Osteoblast (primary cell): ENCODE measurements at places on chromosomes 3 and 15. TPM values are rescaled to one million over a fixed set of nuclear protein-coding genes. Genes with fewer than 3 reads are reported as not detected.
A peak's percentile ranks its signal among the peaks of the same experiment; 100 is the strongest.

PCLAF gene
- 20.6 and 29.2 TPM in 2 replicates for total RNA-seq

FOXL2NB gene
- 0.36 TPM in 1 of 2 replicates, not detected in the other for total RNA-seq

GHRL gene
- under 0.01 TPM in 1 of 2 replicates, not detected in the other for total RNA-seq

GASK1A gene
- total RNA-seq = 0.72 and 0.88 TPM in 2 replicates

DNASE1L3 gene
- not detected in 2 replicates for total RNA-seq

C2CD4A gene
- total RNA-seq = under 0.01 TPM in 1 of 2 replicates, not detected in the other

ALG1L2 gene
- total RNA-seq = 0.29 TPM in 1 of 2 replicates, not detected in the other

KNG1 gene
- not detected in 2 replicates for total RNA-seq

SLCO2A1 gene
- under 0.01 and 0.36 TPM in 2 replicates for total RNA-seq

SUCLG2 gene
- 56.8 and 62.5 TPM in 2 replicates for total RNA-seq

SLC49A4 gene
- 41.8 and 43.4 TPM in 2 replicates for total RNA-seq

RETNLB gene
- total RNA-seq = not detected in 2 replicates

ATP8B4 gene
- 0.88 and 1.1 TPM in 2 replicates for total RNA-seq

GADL1 gene
- total RNA-seq = not detected in 2 replicates

FOXB1 gene
- not detected in 2 replicates for total RNA-seq

GRCh38 chr15:40769274-40770146 is at the start of gene C15orf62:
C15orf62 (plus strand) TSS chr15:40769980; CDS start chr15:40770496, 516 bp downstream.
- DNase-seq = peak; percentile 84

DNA sequence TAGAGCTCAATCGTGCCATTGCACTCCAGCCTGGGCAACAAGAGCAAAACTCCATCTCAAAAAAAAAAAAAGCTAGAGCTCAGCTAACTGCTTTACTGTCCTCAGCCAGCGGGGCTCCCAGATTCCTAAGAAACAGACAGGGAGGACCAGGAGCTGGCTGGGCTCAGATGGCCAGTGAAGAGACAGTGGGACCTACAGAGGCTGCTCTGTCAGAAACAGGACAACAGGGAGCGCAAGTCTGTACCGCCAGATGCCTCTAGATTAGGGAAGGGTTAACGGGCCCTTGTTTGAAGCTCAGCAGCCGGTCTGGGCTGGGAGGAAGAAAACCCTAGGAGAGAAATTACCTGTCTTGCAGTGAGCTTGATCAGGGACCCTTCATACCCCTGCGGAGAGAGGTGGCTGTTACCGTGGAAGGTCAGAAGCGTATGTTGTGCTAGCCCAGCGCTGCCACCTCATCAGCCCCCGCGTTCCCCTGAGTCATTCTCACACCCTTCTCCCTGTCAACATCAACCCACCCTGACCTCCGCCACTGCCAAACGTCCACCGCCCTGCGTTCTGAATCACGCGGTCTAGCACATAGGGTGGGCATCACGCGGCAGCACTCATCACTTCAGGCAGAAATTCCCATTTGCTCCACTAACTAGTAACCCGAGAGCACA is 25.3 kb downstream of the RBPMS2 start:
- peak; percentile 88 for DNase-seq

DNA sequence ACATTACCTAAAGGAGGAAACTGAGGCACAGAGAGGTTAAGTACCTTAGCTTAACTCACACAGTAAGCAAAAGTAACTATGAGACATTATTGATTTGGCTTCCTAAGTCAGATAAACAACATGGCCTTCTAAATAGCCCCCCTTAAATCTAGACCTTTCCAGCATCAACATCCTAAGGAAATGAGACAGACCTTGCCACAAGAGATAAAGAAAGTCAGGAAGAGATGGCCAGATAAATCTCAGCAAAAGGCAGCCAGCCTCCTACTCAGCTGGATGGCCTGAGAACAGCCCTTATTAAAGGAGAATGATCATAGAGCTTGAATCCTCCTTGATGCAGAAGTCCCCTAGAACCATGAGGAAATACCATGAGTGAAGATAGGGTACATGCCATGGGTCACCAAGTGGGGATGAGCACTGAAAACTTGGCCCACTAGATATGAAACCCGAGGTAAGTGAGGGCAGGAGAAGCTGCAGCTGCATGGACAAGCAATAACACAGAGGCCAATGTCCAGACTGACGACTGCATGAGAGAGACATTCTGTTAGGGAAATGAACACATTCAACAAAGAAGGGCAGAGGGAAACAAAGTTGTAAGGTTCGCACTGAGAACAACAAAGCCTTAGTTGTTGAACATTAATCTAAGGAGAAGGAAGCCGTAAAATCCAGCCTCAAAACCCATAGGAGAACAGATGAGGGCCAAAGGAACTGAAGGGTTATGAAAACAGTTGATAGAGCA is 69.6 kb downstream of the ZIC4 start:
- no peak for DNase-seq

- DNase-seq = no peak
Observed at GRCh38 chr3:24506966-24507775, 12.5 kb upstream of the THRB start.

GRCh38 chr3:73052857-73053256 is 8.6 kb upstream of the EBLN2 start:
- DNase-seq = peak; percentile 23

GRCh38 chr3:18349197-18349798 is 75.8 kb downstream of the SATB1 start:
- no peak for DNase-seq

- DNase-seq = no peak
Observed at GRCh38 chr3:139439278-139439677, 37.0 kb downstream of the RBP2 start.

DNA sequence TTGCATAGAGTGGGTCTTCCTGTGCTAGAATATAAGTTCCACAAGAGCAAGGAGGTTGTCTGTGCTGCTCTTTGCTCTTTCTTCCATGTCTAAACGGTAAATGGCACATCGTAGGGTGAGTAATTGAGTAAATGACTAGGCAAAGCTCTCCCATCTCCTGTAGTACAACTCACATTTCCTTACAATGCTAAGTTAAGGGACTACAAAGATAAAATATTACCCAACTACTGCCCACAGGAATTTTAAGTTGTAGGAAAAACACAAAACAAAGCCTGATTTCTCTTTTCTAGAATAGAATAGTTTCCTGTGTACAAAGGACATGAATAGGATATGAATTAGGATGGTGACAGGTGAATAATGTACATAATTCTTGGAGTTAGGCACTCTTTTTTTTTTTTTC is 19.9 kb upstream of the LRIG1 start:
- no peak for DNase-seq

DNA sequence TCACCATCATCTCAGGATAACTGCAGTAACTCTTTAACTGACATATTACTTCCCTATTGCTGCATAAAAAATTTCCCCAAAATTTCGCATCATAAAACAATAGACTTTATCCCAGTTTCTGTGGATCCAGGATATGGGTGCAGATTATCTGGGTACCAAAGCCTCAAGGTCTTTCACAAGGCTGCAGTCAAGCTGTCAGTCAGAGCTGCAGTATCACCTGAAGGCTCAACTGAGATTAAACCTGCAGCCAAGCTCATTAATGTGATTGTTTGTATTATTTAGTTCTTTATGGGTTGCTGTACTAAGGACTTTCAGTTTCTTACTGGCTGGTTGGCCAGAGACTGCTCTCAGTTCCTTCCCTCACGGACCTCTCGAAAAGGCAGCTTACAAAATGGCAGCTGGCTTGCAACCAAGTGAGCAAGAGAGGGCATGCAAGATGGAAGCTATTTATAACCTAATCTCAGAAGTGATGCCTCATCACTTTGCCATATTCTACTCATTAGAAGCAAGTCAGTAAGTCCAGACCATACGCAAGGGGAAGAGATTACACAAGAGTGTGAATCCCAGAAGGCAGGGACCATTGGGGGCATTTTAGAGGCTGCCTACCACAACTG is 54.9 kb downstream of the DCUN1D1 start:
- DNase-seq = peak; percentile 15

- DNase-seq = no peak
Observed at GRCh38 chr3:24937780-24938179, 443.1 kb upstream of the THRB start.

- peak; percentile 17 for DNase-seq
Observed at GRCh38 chr15:64558460-64559179, 98.2 kb downstream of the ZNF609 start.

GRCh38 chr3:178198329-178198728 is 337.9 kb upstream of the KCNMB2 start:
- peak; percentile 68 for DNase-seq

DNA sequence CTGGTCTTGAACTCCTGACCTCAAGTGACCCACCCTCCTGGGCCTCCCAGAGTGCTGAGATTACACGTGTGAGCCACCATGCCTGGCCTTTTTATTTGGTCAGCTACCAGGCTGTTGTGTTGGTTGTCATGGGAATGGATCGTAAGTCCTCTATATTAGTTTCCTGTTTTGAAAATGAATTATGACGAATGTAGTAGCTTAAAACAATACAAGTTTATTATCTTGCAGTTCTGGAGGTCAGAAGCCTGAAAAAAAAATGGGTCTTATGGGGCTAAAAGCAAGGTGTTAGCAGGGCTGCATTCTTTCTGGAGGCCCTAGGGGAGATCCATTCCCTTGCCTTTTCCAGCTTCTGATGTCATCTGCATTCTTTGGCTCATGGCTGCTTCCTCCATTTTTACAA is 25.1 kb upstream of the HERC1 start:
- no peak for DNase-seq

GRCh38 chr15:86439614-86440013 is 359.9 kb downstream of the AGBL1 start:
- no peak for DNase-seq

- no peak for DNase-seq
Observed at GRCh38 chr15:78249131-78249530, 14.8 kb upstream of the ACSBG1 start.

- no peak for DNase-seq
Observed at GRCh38 chr3:28155631-28156030, 85.8 kb upstream of the CMC1 start.

DNA sequence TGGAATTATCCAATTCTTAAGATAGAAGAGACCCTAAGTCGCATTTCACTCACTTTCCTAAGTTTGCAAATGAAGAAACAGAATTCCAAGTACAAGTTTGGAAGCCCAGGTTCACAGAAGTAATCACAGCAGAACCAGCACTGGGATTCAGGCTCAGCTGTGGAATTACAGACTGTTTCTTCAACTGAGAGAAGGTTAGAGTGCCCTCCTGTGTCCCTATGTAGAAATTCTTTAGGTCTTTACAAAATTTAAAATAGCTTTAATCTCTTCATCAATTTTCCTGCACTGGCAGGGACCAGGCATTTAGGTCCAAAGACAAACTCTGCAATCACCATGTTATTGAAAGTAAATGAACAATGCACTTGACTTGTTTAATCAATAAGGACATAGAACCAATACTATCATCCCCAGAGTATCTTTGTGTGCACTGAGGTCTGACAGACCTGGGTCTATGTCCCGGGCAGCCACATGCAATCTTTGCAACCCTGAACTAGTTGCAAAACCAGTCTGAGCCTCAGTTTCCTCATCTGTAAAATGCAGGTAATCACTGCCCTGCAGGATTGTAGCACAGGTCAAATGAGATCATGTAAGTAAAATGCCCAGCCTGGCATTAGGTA is 96.3 kb upstream of the ZBED2 start:
- peak; percentile 75 for DNase-seq

- DNase-seq = no peak
Observed at GRCh38 chr15:43702701-43703424, 9.2 kb downstream of the CKMT1A start.

- DNase-seq = no peak
Observed at GRCh38 chr3:45112939-45113338, 33.2 kb downstream of the CDCP1 start.

DNA sequence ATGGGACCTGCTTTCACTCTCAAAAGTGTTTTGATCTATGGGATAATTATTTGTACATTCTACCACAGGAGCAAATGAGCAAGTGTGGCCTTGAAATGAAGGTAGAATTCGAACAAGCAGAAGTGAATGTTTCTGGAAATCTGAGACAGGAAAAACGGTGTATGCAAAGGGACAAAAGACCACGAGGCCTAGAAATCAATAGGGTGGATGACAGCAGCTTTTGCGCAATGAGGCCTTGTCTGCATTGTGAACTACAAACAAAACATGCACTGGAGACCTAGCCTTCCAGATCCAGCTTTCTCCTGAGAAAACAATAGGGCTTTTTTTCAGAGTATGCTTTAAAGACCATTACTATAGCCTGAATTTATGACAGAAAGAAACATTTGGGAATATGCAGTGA is 1137.0 kb downstream of the ROBO2 start:
- DNase-seq = no peak

- no peak for DNase-seq
Observed at GRCh38 chr3:60086811-60087210, 1037.0 kb upstream of the CFAP20DC start.

- no peak for DNase-seq
Observed at GRCh38 chr3:4413467-4413866, 53.6 kb downstream of the SUMF1 start.

DNA sequence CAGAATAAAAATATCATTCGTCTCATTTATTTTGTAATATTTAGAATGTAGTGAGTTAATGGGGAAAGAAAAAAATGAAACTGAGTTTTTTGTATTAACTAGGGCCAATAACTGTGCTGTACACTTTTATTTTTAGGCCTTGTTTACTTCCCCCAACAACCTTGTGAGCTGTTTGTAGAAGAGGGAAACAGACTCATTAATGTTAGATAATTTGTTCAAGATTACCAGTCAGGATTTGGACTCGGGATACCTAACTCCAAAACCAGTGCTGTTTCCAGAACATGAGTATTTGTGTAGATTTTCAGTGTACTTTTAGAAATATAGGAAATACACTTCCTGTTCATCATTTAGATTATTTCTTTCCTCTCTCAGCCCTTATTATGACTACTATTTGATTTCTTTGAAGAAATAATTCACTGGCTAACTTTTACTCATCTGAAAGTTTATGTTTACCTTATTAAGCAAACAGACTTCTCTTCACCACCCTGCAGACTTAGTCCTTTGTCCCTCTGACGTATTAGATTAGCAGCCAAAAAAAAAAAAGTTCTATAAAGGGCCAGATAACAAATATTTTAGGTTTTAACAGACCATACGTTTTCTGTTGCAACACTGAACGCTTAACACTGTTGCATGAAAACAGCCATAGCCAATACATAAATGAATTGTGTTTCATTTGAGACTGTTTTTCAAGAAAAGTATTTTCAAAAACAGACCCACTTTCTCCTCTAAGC is 192.5 kb upstream of the CGNL1 start:
- no peak for DNase-seq

- DNase-seq = no peak
Observed at GRCh38 chr3:127717357-127718244, 44.8 kb downstream of the ABTB1 start.

DNA sequence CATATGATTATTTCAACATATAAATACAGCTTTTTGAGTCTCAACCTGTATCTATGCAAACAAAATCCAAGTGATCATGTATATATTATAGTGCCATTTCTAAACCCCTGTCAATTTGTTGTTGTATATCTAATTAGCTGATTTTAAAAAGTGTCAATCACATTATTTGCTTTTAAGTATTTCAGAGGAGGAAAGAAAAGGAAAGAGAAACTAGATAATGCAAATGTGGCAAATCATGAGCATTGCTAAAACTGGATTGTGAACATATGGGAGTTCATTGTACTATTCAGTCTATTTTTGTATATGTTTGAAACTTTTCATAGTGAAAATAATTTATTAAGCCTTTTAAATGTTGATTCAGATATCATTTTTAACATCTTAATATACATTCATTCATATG is 190.7 kb downstream of the ZIC4 start:
- DNase-seq = no peak
